ENCODE measurements at places on chromosomes 3 and 15. TPM values are rescaled to one million over a fixed set of nuclear protein-coding genes. Genes with fewer than 3 reads are reported as not detected.

- no peak for DNase-seq
Observed at GRCh38 chr3:36063992-36064391, 316.3 kb upstream of the STAC start.

The NAA80 gene
- 6.3 TPM for polyA plus RNA-seq

The TMEM108 gene
- polyA plus RNA-seq = 18.6 TPM

The LEKR1 gene
- polyA plus RNA-seq = 0.61 TPM

DNA sequence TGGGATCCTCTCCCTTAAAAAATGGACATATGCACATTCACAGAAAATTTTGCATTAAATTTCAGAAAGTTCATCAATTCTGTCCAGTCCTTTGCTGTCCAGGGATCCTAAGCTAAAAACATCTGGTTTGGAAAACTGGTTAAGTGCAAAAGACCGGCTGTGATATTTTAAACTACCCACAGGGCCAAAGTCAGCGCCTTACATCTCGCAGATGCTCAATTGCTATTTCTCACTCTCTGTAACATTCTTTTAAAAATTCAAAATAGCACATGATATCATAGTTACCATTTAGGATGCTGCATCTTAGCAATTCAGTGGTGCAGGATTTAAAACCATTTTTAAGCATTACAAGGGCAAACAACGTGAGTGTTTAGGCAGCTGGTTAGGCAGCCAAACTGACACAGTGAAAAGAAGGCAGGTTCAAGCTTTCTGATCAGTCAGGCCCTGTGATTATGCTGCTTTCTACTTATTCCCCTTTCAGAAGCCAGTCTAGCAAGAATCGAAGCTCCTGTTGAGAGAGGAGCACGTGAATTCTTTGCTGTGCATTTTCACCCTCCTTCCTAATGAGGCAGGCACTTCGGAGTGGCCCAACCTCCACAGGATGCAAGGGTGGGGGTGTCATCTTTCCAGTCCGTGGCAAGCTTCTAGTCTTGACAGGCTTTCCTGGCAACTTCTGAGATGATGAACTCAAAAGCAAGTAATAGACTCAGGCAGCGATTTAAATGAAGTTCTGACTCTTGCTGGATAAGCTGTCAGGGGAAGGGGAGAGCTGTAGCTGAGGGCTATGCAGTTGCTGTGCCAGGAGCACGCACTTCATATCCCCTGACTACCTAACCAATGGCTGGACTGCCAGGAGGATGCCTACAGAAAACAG is 8.8 kb downstream of the PRICKLE2 start:
- no peak for DNase-seq

DNA sequence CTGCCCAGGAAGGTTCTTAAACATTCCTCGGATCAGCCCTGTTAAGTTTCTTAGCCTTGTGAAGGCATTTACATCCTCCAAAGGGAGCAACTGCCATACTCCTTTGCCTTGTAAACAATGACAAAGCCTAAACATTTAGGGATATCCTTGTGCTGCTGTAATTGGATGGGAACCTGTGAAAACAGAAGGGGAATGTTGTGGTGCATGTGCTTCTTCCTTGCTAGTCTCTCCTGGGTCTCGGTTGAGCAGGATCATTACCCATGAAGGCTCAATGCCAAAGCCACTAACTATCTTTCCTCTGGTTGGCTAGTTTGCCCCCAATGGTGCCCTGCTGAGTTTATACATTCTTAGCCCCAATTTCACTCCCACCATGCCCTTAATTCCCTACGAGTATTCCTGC is 17.3 kb downstream of the CHRNA3 start:
- DNase-seq = no peak
